ENCODE measurements at places on chromosomes 1 and 21.

GRCh38 chr1:14878951-14879350, 274.6 kb upstream of the TMEM51 start:
- DNase-seq = no peak

DNA sequence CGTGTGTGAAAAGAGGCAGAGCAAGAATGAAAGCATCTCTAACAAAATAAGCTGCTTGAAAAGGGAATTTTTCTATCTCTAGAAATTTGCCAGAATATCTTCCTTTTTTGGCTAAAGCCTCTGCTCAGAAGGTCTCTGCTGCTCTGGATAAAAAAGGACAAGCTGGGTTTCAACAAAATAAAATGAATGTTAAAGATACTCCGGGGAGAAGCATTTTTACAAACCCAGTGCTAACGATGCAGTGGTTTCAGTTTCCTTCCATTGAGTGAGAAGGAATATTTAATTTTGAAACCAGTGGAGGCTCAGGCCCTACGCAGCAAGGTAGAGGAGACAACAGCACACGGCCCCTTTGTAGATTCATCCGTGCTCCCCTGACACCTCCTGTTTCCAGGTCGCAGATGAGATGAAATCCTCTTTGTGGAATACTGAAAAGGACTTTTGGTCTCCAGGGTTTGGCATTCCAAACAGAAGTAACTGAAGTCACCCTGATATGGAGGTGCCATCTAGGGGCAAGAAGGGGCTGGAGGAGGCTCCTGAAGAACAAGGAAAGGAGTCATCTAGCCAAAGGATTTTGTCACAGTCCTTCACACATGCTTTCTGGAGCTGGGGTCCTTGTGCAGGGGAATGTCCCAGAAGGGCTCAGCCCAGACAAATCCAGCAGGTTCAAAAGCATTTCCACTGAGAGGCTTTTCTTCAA, 65.7 kb upstream of the SYT6 start:
- no peak for DNase-seq

- DNase-seq = peak; percentile 21
Measured at GRCh38 chr1:186958520-186958919, 129.8 kb downstream of the PLA2G4A start.

- DNase-seq = no peak
Measured at GRCh38 chr1:168732736-168733135, 3.7 kb upstream of the DPT start.

DNA sequence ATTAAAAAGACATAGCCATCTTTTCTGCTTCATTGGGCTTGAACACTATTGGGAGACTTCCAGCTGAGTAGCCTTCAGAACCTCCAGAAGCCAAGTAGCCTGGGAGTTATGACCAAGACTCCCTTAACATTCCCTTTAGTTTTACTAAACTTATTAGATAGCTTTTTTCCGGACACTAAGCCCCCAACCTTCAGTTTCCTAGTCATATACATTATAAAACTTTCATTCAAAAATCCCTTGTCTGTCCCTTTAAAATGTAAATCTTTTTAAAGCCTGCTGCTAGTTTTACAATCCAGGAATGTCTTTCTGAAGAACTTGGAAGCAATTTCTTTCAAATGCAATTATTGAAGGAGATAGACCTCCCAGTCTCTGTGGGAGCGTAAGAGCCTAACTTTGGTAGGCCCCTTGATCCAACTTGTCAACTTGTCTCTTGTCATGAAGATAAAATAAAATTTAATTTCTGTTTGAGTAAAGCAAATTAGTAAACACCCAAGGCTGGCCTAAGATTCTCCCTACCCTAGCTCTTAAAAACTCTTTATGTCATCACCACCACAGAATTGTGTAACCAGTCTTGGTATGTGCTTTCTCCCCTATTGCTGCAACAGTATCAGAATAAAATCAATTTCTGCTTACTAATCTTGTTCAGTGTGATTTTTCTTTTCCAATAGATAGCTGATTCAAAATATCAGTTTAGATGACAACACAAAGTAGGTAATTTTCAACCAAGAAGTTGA, 796.2 kb downstream of the PLA2G4A start:
- DNase-seq = no peak

DNA sequence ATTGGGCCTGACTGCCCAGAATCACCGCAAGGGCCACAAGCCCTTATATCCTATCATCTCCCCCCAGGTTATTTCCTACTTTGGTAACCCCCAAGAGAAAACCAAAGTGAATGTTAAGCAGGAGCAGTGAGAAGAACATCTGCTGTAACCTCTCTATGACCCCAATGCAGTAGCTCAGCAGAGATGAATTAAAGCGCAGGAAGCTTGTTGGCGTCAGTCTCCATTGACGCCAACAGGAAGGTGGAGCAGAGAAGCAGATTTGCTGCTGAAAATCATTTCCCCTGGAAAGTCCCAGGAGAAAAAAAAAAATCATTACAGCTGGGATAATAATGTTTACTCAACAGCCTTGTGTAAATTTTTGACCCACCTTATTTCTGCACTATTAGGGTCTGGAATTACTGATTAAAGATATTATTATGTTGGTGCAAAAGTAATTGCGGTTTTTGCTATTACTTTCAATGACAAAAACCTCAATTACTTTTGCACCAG, 33.2 kb upstream of the FAM163A start:
- peak; percentile 9 for DNase-seq

DNA sequence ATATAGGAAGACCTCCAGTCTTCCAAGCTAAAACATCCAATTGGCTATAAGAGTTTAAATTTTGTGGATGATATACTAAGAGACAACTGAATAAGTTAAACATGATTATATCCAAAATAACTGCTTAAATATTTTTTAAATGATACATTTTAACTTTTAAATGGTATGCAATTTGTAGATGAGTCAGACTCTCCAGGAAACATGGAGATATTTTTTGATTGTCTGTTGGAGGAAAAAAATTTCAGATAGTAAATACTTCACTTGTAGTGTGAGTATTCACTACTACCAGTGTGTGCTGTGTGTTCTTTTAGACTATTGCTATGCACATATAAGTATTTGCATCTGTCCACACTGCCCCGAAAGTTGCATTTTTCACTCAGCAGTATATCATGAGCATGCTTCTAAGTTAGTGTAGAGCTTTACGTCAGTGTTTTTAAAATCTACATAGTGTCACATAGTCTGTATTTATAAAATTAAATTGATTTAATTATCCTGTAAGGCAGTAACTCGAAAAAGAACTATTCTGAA, 91.1 kb downstream of the USP25 start:
- DNase-seq = no peak

- DNase-seq = peak; percentile 39
Measured at GRCh38 chr1:21378705-21379494, 61.0 kb upstream of the NBPF3 start.

- no peak for DNase-seq
Measured at GRCh38 chr1:210730023-210730422, 401.3 kb downstream of the HHAT start.

DNA sequence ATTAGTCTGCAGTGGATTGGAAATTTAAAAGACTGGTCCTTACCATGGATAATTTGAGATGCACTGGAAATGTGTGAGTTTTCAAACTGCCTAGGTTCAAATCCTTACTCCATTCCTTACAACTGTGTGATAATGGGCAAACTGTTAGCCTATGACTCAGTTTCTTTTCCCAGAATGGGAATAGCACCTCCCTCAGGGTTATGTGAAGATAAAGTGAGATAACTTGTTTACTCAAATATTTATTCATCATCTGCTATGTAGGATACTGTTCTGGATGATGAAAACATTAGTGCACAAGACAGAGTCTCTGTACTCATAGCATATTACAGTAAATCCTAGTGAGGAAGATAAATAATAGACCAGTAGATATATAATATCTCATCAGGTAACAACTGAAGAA, 28.6 kb downstream of the LRIG2 start:
- DNase-seq = no peak

- no peak for DNase-seq
Measured at GRCh38 chr1:199877526-199878384, 149.8 kb upstream of the NR5A2 start.

DNA sequence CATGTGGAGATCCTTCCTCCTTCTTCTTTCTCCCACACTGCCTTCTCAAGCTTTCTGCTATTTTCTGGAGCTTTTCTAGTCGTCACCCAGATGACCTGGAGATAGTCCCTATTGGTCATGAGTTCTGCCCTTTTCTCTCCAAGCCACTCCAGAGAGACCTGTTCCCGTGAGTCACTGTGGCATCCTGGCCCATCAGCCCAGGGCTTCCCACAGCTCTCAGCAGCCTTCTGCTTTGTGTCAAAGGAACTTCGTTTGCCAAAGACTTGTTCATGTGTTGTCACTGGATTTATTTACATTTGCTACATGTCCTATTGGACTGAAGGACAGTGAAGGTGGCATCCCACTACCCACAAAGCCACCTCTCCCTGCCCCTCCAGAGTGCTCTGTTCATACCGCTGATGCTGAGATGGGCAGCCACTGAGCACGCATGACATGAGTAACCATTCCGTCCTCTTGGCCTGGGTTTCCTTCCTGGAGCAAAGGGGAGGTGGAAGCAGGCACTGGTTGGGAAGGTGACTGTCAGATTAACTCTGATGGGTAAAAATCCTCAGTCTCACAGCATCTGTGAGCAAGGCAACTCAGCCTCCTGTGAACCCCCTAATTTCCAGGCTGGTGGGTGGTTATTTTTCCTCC, 119.2 kb downstream of the EDEM3 start:
- no peak for DNase-seq

DNA sequence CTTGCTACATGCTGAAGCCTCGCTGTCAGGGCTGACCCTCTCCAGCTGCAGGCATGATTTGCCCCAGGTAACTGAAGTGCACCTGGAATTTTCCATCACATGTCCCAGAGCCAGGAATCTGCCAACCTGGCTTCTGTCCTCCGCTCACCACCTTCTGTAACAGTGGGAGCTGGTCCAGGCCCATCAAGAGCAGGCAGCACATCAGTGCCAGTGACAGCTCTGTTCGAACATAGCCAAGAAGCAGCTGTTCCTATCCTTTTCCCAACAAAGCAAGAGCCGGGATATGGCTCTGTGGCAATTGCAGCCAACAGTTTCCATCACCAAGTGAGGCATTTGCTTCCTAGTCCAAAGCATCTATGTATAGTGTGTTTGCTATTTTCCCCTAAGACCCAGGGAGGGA, 42.2 kb upstream of the KANK4 start:
- no peak for DNase-seq

DNA sequence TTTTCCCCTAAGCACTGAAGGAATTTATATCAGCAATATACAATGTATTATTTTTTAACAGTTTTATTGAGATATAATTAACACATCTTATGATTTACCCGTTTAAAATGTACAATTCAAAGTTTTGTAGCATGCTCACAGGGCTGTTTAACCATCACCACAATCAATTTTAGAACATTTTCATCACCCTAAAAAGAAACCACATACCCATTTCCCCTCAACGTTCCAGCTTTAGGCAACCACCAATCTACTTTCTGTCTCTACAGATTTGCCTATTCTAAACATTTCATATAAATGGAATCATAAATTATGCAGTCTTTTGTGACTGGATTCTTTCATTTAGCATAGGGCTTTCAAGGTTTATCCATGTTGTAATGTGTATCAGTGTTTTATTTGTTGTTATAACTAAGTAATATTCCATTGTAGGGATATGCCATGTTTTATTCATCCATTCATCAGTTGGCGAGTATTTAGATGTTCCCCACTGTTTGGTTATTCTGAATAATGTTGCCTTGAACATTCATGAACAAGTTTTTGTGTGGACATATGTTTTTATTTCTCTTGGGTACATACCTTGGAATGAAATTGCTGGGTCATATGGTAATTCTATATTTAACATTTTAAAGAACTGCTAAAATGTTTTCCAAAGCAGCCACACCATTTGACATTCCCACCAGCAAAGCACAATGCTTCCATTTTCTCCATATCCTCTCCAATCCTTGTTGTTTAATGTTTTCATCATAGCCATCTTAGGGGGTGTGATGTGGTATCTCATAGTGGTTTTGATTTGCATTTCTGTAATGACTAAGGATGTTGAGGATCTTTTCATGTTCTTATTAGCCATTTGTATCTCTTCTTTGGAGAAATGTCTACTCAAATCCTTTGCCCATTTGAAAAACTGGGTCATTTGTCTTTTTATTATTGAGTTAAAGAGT, 188.5 kb downstream of the TM2D1 start:
- DNase-seq = no peak

GRCh38 chr1:170583186-170583585, 51.2 kb downstream of the GORAB start:
- no peak for DNase-seq

DNA sequence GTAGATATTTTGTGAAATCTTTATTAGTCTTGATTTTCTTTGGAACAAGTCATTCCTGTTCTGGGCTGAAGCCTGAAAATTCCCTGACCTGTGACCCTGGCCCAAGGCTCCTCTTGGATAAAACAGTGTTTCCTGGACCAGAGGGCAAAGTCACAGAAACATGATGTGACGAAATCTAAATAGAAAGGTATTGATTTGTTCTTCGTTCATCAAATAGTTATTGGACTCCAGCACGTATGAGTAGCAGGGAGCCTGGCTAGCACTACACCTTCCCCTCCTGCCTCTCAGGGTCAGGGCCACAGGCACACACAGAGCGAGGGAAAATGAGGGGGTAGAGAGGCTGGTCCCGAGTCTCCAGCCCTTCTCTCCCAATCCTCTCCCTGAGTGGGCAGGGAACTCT, 1.7 kb upstream of the CLDN14 start:
- DNase-seq = no peak

DNA sequence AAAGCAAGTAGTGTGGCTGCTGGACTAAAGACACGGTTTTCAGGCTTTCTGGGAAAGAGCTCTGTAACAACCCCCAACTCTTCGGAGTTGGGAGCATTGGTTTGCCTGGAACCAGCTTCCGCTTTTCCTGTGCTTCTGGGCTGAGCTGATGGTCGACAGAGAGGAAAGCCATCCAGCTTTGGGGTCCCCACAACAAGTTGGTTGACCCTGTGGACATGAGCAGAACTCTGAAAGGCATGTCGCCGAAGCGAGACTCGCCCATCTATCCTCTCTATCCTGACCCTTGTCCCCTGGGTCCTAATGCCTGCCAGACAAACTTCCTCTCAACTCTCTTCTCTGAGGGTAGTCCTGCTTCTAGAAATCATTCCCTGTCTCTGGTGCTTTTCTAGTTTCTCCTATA, 31.9 kb upstream of the FCGR2A start:
- peak; percentile 72 for DNase-seq

- no peak for DNase-seq
Measured at GRCh38 chr1:172340520-172340919, 80.0 kb upstream of the C1orf105 start.

DNA sequence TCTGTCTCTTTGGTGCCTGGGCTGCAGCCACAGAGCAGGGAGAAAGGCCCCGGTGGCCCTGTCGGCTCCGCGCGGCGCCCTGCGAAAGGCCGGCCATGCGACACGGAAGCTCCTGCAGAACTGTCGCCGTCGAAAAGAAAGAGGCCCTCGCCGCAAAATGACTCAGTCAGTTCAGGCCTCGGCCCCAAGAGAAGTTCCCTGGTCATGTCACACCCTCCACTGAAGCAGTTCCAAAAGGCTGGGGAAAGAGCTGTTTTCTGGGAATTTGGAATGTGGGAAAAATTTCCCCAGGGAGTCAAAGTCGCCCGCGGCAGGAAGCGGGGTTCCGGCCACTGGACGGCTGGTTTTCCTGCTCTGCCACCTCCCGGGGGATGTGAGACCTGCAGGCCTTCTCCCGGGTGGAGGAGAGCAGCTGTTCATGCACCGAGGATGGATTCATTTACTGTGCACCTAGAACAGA, 115.8 kb upstream of the ZNF678 start:
- DNase-seq = no peak

Data from hematopoietic multipotent progenitor cell treated with erythropoietin and hydrocortisone succinate and interleukin-3 and kit ligand, for 4 days (in vitro differentiated cells).